ENCODE measurements at places on chromosomes 12 and 14.

GRCh38 chr14:63203618-63204406 is 431 bp upstream of the RHOJ start:
- DNase-seq, result no peak

DNA sequence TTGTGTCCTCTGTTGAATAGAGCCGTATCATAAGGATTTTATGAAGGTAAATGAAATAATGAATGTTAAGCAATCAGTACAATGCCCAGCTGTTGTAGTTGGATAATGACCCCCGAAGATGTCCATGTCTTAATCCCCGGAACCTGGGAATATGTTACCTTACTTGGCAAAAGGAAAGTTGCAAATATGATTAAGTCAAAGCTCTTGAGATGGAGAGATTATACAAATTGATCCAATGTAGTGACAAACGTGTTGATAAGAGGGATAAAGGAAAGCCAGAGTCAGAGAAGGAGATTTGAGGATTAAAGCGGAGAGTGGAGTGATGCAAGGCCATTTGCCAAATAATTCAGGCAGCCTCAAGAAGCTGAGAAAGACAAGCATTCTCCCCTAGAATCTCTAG is 19.2 kb upstream of the MGAT4C start:
- DNase-seq, result no peak

DNA sequence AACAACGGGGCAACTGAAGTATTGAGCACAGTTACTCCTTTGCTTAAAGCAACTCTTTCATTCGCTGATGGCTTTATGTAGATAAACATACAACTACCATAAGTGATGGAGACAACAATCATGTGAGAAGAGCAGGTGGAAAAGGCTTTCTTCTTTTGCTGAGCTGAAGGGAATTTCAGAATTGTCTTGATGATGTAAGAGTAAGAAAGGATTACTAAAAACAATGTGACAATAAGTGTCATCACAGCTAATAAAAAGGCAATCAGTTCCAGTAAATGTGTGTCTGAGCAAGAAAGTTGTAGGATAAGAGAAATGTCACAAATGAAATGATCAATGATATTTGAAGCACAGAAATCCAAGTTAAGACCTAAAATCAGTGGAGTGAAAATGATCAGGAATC is 647 bp downstream of the OR6C70 start:
- DNase-seq, result no peak

GRCh38 chr14:100018482-100018881 is 46.7 kb upstream of the EVL start:
- DNase-seq, result no peak

- no peak for DNase-seq
Observed at GRCh38 chr12:66035288-66035966, 95.1 kb downstream of the LLPH start.

DNA sequence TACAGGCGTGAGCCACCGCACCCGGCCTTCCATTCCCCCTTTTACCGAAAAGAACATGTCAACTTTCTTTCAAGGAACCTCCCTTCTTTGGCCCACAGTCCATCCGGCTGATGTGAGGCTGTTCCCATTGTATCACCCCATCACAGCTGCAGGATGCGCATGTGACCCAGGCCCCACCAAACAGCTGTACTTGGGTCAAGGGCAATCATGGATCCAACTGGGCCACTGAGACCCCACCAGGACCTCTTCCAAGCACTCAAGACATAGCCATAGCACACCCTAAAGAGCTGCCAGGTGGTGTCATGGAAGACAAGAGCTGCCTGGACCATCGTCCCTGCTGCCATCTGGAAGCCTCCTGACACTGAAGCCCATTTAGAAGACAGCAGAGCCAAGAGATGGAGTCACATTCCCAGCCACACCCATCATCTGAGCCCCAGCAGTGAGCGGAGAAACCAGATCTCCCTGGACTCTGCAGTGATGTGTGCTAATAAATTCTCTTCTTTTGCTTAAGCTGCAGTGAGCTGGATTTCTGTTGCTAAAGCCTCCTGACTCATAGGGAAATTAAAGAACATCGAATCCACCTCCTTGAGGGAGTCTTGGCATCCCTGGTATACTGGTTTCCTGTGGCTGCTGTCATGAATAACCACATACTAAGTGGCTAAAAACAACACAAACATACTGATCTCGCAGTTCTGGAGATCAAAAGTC is 105.6 kb downstream of the KSR2 start:
- DNase-seq, result no peak

- DNase-seq, result no peak
Observed at GRCh38 chr12:51357374-51358047, 11.0 kb upstream of the CELA1 start.

- DNase-seq, result no peak
Observed at GRCh38 chr12:100229036-100229635, 28.5 kb downstream of the ACTR6 start.

GRCh38 chr14:21299562-21300130 is 19.8 kb downstream of the RPGRIP1 start:
- DNase-seq, result no peak
